ENCODE measurements at places on chromosomes 6 and 20. TPM values are rescaled to one million over a fixed set of nuclear protein-coding genes. Genes with fewer than 3 reads are reported as not detected.

AGPAT1 gene
- 94.1 TPM for total RNA-seq

RBM39 gene
- total RNA-seq: 515 TPM

SS18L1 gene
- total RNA-seq: 32.0 TPM

GRCh38 chr6:85472744-85473143 is 22.9 kb downstream of the NT5E start:
- DNase-seq: no peak

TPD52L2 gene
- 85.0 TPM for total RNA-seq

GLP1R gene
- 4.0 TPM for total RNA-seq

DNA sequence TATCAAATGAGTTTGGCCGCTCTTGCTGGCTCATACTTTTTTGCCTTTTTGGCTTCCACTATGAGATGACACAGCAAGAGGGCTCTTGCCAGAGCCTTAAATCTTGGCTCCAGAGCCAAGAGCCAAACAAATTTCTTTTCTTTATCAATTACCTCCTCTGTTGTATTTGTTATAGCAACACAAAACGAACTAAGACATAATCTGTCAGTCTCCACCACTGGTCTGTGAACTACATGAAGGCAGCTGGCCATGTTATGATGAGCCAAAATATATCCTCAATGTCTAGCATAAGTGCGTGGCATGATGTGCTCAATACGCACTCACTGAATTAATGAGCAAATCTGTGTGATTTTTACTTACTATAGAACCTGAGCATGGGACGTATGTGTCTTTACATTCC is 220.0 kb upstream of the ZNF217 start:
- DNase-seq: no peak

CDH4 gene
- total RNA-seq: 0.43 TPM

GRCh38 chr6:35808688-35809087 is 3.5 kb downstream of the LHFPL5 start:
- DNase-seq: no peak

- DNase-seq: no peak
Observed at GRCh38 chr6:81895511-81896185, 143.2 kb upstream of the TENT5A start.

THEMIS gene
- total RNA-seq: not detected

GRCh38 chr6:147986846-147987245 is 355.8 kb upstream of the SASH1 start:
- DNase-seq: no peak

PBOV1 gene
- not detected for total RNA-seq

DNA sequence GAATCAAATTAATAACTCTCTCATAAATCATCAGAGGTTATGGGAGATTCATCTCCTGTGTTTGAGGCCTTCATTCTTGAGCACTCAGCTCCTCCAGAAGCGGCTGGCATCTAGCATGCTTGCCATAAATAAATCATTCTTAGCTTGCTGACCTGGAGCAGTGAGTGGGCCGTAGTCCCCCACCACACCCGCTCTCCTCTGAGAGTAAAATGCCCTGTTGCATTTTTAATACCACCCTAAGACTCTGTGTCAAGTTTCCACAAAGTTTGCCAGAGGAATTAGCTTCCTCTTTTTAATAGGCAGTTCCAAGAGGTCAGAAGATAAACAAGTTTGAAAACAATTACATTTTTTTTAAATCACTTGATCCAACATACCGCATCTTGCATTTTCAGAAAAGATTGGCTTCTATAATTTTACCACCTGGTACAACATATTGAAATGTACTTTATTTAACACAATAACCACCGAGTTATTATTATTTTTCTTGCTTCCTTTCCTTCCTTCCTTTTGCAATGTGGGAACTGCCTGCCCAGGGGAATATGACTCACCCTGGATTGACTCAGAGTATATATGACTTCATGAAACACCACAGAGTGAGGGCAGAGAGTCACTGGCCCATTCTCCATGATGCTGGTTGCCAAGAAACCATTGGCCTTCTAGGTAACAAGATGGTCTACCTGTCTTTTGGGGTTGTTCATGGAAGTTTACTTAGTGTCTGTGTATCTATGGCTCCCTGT is 29.4 kb upstream of the CLIC5 start:
- DNase-seq: no peak

TRMT11 gene
- 32.9 TPM for total RNA-seq

CD24 gene
- total RNA-seq: 1,533 TPM

GRCh38 chr6:43150051-43150751 is 20.9 kb upstream of the SRF start:
- no peak for DNase-seq

DNA sequence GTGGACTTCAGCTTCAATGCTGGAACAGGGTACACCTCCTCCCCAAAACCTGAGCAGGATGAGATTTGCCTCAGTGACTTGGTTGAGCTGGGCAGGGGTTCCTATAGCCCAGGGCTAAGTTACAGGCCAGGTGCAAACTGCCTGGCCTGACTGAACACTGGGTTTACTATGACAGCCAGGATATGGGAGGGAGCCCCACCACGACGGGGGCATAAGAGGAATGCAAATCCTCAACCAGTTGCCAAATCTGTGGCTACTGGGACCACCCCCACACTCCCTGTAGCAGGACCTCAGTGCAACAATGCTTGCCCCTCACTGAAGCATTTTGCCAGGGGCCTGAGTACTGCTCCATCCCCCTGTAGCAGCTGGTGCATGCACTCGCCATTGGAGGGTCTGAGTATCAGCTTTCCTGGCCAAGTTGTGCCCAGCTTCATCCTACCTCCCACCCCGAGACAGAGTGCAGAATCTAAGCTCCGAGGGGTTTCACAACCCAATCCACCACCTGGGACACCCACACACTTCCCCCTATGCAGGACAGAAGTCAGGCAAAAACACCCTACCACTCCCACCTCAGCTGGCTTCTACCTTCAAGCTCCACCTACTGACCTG is 27.6 kb downstream of the TREML4 start:
- no peak for DNase-seq

RHAG gene
- total RNA-seq: not detected

DNA sequence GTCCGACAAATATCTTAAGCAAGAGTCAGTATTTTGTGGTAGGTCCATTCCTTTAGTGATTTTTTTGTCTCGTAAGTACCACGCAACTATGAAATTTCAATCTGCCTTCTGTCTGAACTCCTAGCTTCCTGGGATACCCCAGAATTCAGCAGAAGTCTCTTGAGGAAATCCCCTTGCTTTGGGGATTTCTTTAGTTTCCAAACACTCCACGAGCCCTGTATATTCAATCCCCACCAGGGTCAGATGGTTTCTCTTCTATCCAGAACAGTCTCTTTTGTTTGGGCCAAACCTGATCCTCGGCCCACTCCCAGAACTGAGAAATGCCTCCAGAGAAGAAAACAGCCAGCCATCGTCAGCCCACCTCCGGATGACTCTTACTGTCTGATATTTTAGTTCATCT is 113.0 kb downstream of the CHD6 start:
- DNase-seq: no peak

DNA sequence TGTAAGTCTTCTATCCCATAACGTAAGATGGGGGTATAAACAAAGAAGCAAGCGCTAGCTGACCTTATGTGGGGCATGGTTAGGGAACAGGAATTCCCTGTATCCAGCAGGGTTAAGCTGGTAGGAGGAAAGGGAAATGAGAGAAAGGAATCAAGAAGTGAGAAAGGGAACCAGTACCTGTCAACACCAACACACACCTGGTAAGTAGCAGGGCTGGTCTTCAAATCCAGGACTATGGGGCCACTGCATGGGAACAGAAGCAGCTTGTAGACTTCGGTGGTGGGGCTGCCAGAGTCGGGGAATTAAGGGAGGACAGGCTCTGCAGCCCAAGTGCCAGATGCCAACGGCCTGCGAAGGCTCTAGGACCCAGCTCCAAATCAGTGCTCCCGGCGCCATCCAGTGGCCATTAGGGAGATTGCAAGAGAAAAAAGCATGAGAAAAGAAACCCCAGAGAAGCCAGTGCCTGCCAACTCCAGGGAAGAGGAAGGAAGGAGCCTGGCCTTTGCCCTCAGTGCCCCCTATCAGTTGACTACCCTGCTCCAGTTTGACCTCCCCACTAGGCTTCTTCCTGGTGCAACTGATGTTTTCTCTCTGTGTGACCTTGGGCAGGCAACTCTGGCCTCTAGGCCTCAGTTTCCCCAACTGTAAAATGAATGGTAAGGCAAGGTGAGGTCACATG is 15.8 kb upstream of the RBPJL start:
- peak; percentile 70 for DNase-seq

- no peak for DNase-seq
Observed at GRCh38 chr6:56842686-56843475, 112.0 kb upstream of the BEND6 start.

DNA sequence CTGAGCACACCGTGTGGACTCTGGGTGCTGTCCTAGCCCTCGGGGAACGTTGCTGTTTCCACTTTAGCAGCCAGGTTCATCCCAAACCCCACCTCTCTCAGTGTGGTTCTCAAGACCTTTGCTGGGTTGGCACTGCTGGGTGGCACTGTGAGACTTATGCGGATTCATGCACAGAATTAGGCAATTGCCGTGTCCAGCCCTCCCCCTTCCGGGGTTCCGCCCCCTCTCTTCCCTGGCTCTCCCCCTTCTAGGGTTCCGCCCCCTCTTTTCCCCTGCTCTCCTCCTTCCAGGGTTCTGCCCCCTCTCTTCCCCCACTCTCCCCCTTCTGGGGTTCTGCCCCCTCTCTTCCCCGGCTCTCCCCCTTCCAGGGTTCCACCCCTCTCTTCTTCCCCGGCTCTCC is 39.8 kb upstream of the SLCO4A1 start:
- no peak for DNase-seq

Data from progenitor cell of endocrine pancreas (in vitro differentiated cells).